ENCODE measurements at places on chromosomes 12 and 14.

DNA sequence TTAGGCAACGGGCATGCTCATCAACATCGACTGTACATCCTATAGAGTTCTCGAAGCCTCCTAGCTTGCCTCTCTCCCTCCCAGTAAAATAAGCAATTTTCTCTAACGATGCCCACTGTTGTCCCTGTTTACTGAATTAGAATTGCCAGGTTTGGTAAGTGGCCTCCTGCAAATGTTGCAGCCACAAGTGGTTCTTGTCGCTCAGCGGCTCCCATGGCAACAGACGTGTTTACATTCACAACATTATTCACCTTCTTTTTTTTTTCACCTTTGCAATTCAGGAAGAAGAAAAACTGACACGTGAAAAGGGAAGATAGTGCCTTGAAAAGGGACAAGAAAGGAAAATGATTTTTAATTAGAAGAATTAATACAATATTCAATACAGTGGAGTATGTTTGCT lies 100.9 kb upstream of the PKP2 start:
- DNase-seq = no peak

- DNase-seq = no peak
These were observed 9.0 kb upstream of the COL2A1 start for GRCh38 chr12:48013287-48013686.

DNA sequence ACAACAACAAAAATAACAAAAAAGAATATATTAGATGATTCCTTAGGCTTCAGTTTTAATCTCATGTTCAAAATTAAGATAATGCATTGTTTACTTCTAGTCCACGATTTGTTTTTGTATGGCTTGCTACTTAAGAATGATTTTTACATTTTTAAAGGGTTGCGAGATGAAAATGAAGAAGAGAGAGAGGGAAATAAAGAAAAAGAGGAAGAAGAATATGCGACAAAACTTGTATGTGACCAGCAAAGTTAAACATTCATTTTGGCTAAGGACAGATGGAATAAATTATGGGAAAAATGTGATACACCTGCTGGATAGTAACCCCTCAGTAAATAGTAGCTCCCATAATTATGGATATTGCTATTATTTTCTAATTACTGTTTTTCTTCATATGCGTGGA lies 1.2 kb upstream of the GIT2 start:
- no peak for DNase-seq

DNA sequence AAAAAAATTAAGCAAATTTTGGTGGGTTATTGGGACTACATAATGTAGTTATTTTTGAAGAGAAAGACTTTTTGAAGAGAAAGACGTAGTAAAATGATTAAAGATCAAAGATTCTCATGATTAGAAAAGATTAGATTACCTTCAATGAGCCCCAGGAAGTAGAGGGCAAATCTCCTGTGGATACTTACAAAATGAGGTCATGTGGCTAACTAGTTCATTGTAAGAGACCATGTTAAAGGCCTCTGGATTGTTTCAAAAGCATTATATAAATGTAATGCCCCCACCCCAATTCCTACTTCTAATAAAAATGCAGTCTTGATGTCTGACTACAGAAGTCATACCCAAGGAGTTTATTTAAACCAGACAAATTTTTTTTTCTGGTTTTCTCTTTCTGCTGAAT lies 93.3 kb downstream of the ERGIC2 start:
- no peak for DNase-seq
